ENCODE measurements at places on chromosomes 6 and 20.

- no peak for DNase-seq
Measured at GRCh38 chr6:108302386-108302785, 7.5 kb downstream of the AFG1L start.

GRCh38 chr6:101986476-101986875, 593.0 kb downstream of the GRIK2 start:
- no peak for DNase-seq

GRCh38 chr20:14510341-14510740, 172.9 kb upstream of the FLRT3 start:
- no peak for DNase-seq

GRCh38 chr6:2108700-2109306, 136.6 kb downstream of the GMDS start:
- no peak for DNase-seq

DNA sequence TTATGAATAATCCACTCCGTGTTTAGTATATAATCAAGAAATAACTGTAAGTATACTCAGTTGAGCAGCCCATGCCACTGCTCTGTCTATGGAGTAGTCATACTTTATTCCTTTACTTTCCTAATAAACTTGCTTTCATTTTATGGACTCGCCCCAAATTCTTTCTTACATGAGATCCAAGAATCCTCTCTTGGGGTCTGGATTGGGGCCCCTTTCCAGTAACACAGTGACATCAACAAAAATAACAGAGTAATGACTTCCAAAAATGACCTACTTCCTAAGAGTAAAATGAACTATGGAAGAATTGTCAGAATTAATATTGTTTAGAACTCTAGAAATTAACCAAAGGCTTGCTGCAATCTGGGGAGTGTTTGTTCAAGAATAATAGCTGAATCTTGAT, 8.8 kb downstream of the OR2H1 start:
- no peak for DNase-seq

- DNase-seq, result no peak
Measured at GRCh38 chr20:24612799-24613775, 143.7 kb downstream of the SYNDIG1 start.

DNA sequence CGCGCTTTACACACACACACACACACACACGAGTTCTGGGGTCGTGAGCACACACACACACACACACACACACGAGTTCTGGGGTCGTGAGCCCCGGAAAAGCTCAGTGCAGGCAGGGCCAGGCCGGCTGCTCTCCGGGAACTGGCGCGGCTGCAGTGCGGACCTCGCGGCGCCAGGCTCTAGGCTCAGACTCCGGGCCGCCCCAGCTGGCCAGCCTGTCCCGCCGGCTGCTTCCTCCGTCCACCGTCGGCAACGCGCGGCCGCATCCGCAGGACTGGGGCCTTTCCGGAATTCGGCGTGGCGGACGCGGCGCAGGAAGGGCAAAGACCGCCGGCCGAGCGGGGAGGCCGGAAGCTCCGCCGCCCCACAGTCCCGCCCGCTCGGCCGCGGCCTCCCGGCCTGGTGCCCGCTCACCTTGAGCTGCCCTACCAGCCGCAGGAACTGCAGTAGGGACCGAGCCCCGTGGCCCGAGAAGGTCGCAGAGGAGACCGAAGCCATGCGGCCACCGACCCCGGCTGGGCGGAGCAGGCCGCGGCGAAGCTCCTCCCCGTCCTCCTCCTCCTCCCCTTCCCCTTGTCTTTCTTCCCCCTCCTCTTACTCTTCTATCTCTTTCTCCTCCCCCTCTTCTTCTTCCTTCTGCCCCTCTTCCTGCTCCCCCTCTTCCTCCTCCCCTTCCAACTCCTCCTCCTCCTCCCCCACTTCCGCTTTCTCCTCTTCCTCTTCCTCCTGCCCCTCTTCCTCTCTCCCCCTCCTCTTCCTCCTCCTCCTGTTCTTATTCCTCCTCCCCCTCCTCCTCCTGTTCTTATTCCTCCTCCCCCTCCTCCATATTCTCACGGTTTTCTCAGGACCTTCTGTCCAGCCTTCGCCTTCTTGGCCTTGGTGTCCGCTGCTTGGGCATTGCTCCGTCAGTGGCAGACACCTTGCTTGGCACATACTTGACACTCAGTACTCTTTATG, at the start of gene HDDC2:
Gene HDDC2 (minus strand): TSS at position 533 of the 957 bp plus-strand sequence. CDS start 35 bp downstream, at position 498.
- DNase-seq, result peak; percentile 37

DNA sequence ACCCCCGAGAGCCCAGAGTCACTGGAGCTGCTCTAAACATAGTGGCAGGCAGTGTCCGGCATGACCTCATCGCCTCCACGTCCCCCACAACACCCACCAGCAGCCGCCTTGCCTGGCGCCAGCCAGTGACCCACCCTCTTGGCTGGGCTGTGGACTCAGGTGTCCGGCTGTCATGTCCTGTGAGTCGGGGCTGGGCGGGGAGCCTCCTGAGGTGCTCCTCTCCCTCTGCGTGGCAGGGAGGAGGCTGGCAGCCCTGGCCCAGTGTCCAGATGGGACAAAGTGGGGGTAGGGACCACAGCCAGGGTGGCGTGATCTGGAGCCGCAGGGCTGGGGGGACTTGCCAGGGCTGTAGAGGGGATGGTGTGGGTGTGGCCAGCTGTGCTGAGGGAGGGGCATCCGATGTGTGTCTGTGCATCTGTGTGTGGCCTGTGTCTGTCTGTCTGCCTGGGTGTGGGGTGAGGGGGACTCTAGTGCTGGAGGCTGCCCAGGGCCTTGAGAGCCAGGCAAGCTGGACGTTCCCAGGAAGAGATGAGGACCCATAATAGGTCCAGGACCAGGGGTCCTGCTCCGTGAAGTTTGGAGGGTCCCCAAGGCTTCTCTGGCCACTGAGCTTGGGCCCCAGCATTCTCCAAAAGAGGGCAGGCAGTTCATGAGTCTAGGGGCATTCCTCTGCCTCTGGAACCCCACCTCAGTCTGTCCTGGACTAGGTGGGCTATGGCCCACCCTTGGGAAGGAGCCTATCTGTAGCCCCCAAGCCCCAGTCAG, 2.3 kb upstream of the SOX18 start:
- DNase-seq, result no peak

- DNase-seq, result no peak
Measured at GRCh38 chr6:160735523-160735922, 33.5 kb downstream of the PLG start.

DNA sequence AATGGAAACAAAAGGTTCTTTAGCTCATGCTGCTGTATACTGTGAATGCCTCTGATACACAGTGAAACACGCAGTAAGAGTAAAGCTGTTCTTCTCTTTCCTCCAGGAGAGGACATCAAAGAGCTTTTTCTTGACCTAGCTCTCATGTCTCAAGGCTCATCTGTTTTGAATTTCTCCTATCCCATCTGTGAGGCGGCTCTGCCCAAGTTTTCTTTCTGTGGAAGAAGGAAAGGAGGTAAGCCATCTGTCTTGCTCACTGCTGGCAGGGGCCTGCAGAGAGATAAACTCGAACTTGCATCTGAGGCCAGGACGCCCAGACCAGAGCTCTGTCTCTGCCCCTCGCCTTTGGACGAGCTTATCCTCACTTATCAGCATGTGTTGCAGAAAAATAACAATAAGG, 37.7 kb downstream of the LY86 start:
- DNase-seq, result no peak

DNA sequence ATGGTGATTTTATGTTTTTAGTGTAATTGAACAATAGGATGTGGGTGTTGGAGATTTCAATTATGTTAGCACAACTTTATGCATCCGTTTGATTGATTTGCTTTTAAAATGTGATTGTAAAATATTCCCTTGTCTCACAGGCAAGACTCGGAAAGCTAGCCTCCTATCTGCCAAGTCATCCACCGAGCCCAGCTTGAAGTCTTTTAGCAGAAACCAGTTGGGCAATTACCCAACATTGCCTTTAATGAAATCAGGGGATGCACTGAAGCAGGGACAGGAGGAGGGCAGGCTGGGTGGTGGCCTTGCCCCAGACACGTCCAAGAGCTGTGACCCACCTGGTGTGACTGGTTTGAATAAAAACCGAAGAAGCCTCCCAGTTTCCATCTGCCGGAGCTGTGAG, 200.9 kb downstream of the SASH1 start:
- no peak for DNase-seq

GRCh38 chr6:12504325-12504966, 212.1 kb upstream of the PHACTR1 start:
- no peak for DNase-seq

DNA sequence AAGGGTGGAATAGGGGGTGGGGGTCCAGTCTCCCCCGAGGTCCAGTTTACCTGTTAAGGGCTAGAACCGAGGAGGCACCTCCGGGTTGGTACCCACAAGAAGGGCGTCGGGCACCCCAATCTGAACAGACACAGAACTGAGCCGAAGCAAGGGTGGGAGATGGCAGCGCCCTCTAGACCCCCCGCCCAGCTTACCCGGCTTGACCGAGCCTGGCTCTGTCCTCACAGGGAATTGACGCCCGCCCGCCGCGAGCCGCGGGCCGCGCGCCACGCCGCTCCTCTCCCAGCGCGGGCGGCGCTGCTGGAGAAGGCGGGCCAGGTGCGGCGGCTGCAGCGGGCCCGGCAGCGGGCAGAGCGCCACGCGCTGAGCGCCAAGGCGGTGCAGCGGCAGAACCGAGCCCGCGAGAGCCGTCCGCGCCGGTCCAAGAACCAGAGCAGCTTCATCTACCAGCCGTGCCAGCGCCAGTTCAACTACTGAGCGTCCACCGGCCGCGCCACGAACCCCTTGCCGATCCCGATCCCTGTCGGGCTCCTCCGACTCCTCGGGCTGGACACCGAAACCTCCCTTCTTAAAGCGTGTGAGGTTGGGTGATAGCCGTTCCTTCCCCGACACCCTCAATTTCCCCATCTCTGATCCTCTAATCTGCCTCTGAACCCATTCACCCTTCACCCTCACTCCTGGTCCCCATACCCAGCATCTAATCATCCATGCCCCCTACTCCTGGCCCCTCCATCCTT, 5.9 kb downstream of the TP53INP2 start:
- peak; percentile 34 for DNase-seq

GRCh38 chr6:169048865-169049205, 204.8 kb downstream of the THBS2 start:
- no peak for DNase-seq

DNA sequence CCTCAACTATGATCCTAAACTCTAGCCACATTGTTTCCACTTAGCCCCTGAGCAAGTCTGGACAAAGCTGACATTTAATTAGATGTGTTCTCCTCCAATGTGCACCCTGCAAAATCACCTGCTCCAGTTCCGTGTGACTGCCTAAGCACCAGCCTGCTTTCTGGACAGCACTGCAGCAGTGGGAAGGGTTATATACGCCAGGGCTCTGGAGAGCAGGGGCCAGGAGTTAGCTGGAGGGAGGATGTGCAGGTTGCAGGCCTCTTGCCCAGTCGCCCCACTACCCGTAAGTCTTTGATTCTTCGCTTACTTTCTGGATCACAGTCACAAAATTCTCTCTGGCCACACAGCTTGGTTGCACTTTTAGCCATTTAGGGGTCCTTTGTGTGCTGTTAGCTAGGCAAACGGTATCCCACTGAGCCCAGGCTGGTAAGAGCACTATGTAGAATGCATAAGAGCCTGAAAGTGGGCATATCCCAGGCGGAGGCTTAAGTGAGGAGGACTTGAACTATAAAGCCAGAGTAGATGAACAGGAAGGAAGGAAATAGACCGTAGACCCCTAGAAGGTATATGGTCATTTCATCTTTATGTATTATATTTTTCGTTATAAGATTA, 10.7 kb upstream of the PLEKHG1 start:
- DNase-seq, result no peak

DNA sequence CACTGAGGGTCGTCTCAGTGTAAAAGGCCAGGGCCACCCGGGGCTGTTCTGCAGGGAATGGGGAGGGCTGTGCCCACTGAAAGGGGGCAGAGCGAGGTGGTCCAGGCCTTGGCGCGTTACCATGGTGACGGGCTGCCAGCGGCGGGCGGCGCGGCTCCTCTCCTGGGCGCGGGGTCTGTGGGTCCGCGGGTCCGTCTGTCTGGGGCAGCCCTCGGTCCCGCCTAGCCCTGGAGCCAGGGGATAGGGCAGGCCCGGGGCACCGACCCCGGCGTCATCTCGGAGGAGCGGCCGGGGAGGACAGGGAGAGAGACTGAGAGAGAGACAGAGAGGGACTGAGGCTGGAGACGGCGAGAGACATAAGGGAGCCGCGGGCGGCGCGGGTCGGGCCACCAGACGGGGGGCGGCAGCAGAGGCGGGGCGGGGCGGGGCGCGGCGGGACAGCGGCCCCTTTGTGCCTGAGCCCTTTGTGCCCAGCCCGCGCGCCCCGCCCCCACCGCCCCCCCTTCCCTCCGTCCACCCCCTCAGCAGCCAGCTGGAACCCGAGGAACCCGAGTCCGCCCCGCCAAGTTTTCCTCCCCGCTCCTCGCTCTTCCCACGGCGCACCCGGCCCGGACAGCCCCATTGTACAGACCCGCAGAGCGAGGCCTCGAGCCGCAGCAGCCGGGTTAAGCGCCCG, at the start of gene KIAA1755:
Gene KIAA1755 (minus strand): TSS at position 358 of the 676 bp plus-strand sequence. CDS start 235 bp downstream, at position 123.
- DNase-seq, result no peak

- DNase-seq, result no peak
Measured at GRCh38 chr6:31401403-31401802, 2.0 kb upstream of the MICA start.

DNA sequence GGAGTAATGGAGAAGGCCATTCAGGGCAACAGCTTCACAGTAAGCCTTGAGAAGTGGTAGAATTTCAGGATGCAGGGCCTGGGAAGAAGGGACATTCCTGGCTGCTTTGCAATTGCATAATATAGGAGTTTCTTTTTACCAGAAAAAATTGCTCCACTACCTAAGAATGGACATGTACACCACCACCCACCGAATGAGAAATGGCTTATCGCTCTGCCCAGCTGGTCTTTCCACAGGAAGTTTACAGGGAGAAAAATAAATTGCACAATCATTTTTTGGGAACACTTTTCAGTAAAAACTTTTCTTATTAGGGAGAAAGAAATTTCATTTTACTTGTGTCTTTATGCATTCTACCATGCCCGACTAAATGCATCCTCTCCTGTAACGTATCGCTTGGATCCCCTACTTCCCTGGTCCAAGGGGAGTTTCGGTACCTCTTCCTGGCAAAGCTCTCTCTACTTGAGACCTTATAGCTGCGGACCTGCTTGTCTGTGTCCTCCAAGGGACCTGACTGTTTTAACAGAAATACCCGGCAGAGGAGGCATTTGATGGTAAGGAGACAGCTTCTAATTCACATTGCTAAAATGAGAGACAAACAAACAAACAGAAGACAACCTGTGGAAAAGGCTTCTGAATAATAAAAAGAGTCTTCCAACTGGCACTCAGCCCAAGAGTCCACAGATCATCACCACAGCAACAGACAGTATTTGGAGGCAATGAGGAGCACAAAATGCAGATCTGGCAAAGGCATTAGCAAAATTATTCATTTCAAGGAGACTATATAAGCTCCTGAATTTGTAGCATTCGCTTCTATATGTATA, 54.2 kb downstream of the MAP3K5 start:
- DNase-seq, result no peak

DNA sequence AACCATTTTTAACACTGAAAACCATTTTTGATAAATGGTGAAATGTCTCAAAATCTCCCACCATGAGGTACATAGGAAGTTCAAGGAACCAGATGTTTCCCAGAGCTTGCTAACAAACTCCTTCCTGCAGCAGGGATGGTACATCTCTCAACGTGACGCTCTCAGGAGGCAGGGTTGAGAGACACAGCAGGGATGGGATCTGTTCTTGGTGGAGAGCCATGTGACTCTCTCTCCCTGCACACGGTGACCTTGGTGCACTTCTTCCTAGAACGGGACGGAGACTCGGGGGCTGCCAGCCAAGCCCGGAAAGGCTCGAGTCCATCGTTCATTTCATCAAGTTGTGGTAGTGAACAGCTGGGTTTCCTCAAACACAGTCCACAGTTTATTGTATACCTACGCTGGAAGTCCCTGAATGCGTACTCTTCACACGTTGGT, 94.2 kb downstream of the FAM50B start:
- DNase-seq, result no peak

All from stimulated activated CD8-positive, alpha-beta memory T cell treated with anti-CD3 and anti-CD28 coated beads, Interleukin-2, amount 100 ng/mL, for 48 hours (primary cell).